Hippocampal formation (tissue), 2 donors: ENCODE measurements at places on chromosomes 2 and 18.

DNA sequence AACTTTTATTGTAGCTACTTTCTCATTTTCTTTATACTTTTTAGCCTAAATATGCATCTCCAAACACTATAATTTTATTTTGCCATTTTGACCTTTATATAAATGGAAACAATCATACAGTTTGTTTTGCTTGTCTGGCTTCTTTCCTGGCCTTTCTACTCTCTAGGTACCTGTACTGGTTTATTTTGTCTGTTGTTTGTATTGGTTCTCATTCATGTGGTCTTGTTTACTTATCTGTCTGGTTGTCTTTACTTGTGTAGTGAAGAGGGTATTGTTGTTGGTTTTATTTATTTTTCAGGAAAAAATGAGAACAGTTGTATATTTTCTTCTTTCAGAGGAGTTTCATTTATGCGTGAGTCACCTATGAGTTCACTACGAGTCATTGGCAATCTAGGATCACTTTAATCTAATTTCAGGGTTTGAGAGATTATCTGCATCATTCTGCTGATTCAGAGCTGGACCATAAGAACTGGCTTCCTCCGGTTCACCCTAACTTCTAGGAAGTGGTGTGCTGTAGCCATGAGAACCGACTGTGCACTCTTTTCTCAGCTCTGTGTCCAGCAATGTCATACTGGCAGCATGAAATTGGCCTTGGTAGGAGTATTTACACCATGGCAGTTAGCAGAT, 33.1 kb upstream of the HDAC4 start:
- no peak for DNase-seq

- DNase-seq: no peak
These were observed 1.0 kb downstream of the CYP1B1 start for GRCh38 chr2:38074764-38075506.

- no peak for DNase-seq
These were observed 29.6 kb downstream of the ADI1 start for GRCh38 chr2:3489764-3490115.

GRCh38 chr2:72263043-72263775, 115.5 kb upstream of the CYP26B1 start:
- no peak for DNase-seq

GRCh38 chr2:28152585-28153280, 239.9 kb upstream of the FOSL2 start:
- no peak for DNase-seq

GRCh38 chr2:236208019-236208926, 40.1 kb upstream of the GBX2 start:
- no peak for DNase-seq
